A549 treated with Mapracorat at 1 μM for 4 hours (cell line): ENCODE measurements at places on chromosomes 5 and 9. TPM values are rescaled to one million over a fixed set of nuclear protein-coding genes. Genes with fewer than 3 reads are reported as not detected.

The KCNV2 gene
- not detected in 5 replicates for total RNA-seq

The TMC1 gene
- total RNA-seq: 0.03 to 0.10 TPM in 2 of 5 replicates, not detected in the others

The ENTPD8 gene
- total RNA-seq: 0.10 to 0.30 TPM (median 0.27 TPM) in 5 replicates

The AK8 gene
- 1.1 to 1.7 TPM (median 1.5 TPM) in 5 replicates for total RNA-seq

The SERINC5 gene
- total RNA-seq: 5.0 to 6.8 TPM (median 6.0 TPM) in 5 replicates
